Activated CD4-positive, alpha-beta T cell treated with anti-CD3 and anti-CD28 coated beads, Interleukin-2, amount 10 ng/mL, durations not matched to agents 7 days and 5 days (primary cell): ENCODE measurements at places on chromosomes 11 and 22.

DNA sequence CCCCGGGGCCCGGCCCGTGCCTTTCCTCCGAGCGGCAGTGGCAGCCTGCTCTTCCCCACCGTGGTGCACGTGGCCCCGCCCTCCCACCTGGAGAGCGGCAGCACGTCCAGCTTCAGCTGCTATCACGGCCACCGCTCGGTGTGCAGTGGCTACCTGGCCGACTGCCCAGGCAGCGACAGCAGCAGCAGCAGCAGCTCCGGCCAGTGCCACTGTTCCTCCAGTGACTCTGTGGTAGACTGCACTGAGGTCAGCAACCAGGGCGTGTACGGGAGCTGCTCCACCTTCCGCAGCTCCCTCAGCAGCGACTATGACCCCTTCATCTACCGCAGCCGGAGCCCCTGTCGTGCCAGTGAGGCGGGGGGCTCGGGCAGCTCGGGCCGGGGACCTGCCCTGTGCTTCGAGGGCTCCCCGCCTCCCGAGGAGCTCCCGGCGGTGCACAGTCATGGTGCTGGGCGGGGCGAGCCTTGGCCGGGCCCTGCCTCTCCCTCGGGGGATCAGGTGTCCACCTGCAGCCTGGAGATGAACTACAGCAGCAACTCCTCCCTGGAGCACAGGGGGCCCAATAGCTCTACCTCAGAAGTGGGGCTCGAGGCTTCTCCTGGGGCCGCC is 11.9 kb downstream of the C22orf31 start:
- DNase-seq, result no peak

GRCh38 chr11:61168042-61168688 is 6.9 kb upstream of the VPS37C start:
- DNase-seq, result no peak

GRCh38 chr11:83778596-83778995 is 492.4 kb upstream of the CCDC90B start:
- DNase-seq, result no peak

- no peak for DNase-seq
These were observed 19.4 kb downstream of the MED15 start for GRCh38 chr22:20526628-20527355.

DNA sequence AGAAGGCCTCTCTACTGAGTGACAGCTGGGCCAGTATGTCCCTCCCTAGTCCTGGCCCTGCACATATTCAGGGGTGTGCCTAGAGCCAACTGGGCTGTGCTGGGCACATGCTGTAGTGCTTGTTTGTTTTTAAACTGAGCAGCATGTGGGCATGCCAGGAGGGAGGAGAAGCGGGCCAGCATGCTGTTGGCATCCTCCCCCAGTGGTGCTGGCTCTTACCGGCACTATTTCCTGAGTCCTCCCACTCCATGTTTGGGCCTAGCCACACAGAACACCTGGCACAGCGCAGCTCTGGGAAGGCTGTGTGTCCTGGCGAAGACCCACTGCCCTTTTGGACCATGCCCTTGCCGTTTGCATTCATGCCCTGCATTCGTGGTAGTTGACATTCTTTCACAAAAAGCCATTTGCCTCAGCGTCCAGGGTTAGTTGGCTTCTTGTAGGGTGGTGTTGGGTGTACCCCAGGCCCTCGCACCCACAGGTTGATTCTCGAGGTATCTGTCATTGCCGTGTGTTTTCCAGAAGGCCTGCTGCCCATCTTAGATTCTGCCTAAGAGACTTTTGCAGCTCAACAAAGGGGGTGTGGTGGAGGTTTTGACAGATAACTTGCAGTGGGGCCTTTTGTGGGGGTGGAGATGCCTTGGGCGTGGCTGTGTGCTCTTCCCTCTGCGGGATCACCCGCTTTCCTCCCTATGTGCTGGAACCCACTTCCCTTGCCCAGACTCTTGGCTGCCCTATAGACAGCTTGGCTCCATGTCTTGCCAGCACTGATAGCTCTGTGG is 13.6 kb downstream of the DGCR8 start:
- no peak for DNase-seq

GRCh38 chr11:117554601-117555333 is 227.1 kb downstream of the CEP164 start:
- DNase-seq, result no peak

DNA sequence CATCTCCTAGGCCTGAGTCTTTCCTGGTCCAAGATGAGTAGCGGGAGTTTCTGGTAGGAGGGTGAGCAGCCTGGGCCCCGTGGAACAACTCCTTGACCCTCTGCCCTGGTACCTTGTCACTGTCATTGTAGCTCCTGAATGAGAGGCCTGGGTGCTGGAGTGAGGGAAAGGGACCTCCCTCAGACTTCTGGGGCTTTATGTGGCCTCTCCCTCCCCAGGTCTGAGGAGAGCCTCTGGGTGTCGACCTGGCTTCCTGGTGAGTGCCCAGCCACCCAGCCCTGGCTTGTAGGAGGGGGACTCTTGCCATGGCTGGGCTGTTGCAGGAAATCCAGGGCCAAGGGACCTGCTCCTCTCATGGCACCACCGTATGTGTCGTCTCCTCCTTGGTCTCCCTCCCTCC is 3.9 kb downstream of the P2RY2 start:
- DNase-seq, result no peak

DNA sequence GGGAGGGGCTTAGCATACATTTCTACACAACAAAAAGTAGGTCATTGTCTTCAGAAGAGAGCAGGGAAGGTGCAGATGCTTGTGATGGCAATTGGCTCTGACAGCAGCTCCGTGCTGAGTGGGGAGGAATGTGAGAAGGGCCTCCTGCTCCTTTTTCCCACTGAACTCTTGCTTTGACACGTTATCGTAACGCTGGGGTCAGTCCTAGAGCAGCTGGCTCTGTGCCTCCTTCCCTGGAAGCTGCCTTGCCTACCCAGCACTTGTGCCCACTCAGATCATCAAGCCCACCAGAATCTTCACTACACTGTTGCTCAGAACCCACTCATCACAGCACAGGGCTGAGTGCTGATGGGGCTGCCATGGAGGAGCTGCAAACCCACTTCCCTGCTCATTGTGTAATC is 14.9 kb upstream of the NAV2 start:
- DNase-seq, result no peak

GRCh38 chr11:46528445-46529094 is 65.3 kb downstream of the AMBRA1 start:
- DNase-seq, result no peak

- DNase-seq, result no peak
These were observed 49.3 kb upstream of the CD44 start for GRCh38 chr11:35089666-35090065.

GRCh38 chr11:66718320-66718971 is 10.6 kb downstream of the SPTBN2 start:
- no peak for DNase-seq

GRCh38 chr22:46150655-46151477 is 540 bp downstream of the PPARA start:
- peak; percentile 46 for DNase-seq

GRCh38 chr11:66887526-66887925 is 30.7 kb downstream of the LRFN4 start:
- DNase-seq, result no peak

DNA sequence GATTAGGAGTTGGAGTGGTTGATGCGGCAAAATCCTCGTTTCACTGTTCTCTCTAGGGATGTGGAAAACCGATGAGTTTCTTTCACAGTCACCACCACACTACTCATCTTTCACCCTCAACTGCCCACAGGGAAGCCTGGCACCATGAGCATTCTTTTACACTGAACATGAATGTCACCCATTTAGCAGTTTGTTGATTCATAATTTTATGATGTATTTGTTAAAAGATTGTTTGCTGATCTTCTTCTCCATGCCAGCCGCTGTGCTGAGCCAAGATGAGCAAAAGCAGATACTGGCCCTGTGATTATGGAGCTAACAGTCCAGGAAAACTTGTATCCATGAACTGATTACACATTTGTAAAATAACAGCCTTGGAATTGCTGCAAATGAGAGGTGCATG is 3.9 kb upstream of the SCGB1D2 start:
- no peak for DNase-seq

DNA sequence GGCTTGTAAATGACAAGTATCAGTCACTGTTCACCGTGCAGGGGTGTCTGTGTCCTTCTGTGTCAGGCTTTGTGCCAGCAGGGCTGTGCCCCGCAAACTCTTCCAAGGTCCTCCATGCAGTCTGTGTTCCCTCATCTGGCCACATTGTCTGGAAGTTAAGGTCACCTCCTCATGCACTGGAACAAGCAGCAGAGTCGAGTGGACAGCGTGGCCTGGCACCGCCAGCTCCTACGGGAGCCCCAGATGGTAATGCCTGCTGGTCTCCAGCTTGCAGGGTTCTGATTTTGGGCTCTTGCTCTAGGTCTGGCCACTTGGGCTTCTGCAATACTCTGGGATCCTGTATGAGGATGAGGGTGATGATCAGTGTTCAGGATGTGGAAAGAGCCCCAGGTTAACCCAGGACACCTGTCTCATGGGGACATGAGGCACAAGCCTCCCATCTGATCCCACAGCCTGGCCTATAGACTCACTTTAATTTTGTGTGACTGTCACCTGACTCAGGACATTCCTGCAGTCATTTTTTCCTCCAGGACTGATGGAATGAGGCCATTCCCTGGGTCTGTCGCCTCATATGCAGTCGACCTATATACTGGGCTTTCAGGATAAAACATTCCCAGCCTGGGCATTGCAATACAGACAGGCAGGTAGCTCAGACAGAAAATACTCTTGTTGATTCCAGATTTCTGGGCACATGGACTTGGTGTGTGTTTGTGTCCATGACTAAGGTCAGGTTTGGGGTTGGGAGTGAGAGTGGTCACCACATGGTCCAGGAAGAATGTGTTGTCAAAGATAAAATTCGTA is 106.3 kb upstream of the TOP3B start:
- no peak for DNase-seq
